ENCODE measurements at places on chromosomes 12 and 14. TPM values are rescaled to one million over a fixed set of nuclear protein-coding genes. Genes with fewer than 3 reads are reported as not detected.

GRCh38 chr14:104639885-104640548 is 35.4 kb upstream of the TMEM179 start:
- peak; percentile 71 for DNase-seq

DNA sequence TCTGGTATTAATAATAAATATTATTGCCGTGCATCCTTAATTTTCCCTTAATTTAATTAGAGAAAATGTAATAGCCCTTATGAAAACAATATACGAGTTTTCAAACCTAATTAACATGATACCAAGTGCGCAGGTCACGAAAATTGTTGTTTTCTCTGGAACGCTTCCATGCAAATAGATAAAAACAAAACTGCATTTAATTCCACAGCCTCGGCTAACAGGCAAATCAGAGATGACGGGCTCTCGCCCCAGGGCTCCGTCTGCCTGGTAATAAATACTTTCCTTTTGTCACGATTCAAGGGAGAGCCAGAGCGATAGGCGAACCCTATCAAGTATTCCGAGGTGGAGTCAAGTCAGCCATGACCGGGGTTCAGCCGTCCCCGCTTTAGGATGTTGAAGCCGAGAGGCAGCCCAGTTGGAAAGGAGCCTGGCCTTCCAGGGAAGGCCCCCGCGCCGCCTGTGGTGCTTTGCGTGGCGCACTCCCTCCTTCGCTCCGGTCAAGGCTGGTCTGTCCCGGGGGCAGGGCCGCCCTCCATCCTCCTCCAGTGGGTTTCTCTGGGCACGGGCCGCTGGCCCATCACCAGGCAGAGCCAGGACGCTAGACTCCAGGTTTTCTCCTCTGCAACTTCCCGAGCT is 137.8 kb upstream of the GSC start:
- DNase-seq: no peak

The TSHR gene
- total RNA-seq: 0.15 TPM

DNA sequence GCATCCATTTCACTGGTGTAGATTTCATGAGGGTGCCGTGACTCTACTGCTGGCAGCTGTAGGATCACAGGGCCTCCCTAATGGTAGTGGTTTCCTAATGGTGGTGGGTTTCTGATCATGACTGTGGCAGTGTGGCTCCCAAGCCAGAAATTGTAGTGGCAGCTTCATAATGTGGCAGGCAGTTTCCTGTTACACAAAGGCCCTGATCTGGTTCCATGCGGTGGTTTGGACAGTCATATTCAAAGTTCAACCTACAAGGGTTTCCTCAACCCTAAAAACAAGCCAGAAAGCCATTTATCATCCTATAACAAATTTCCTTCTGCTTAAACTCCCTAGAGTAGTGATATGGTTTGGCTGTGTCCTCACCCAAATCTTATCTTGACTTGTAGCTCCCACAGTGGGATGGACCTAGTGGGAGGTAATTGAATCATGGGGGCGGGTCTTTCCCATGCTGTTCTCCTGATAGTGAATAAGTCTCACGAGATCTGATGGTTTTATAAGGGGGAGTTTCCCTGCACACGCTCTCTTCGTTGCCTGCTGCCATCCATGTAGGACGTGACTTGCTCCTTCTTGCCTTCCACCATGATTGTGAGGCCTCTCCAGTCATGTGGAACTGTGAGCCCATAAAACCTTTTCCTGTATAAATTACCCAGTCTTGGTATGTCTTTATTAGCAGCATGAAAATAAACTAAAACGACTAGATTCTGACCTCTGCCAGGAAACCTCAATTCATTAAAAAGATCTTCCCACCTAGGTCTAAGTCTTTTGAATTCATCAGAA is 257.1 kb downstream of the EFCAB11 start:
- no peak for DNase-seq

DNA sequence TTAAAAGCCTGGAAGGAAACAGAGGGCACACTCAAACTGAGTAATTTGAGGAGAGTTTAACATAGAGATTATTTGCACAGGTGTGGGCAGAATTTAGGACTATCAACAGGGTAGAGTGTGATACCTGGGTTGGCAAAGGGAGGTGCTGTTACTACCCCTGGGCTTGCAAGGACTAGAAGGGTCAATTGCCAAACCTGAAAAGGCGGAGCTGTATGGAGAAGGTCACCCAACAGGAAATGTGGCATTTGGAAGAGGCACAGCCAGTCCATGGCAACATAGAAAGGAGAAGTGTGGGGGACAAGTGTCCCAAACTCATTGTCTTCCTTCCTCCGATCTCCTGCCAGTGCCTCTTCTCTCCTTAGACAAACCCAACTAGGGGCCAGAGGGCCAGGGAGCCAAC is 21.6 kb upstream of the MED13L start:
- no peak for DNase-seq

- no peak for DNase-seq
These were observed 254.0 kb downstream of the ANO6 start for GRCh38 chr12:45469902-45470301.

The TMEM229B gene
- 0.93 TPM for total RNA-seq

GRCh38 chr12:26854031-26854390 is 21.0 kb upstream of the ITPR2 start:
- no peak for DNase-seq

The HSP90AA1 gene
- 113 TPM for total RNA-seq

The RARG gene
- total RNA-seq: 2.5 TPM

The SDS gene
- total RNA-seq: 680 TPM

- no peak for DNase-seq
These were observed 20.0 kb upstream of the CLEC2D start for GRCh38 chr12:9649532-9649940.

The HOXC9 gene
- not detected for total RNA-seq
